Large intestine (tissue), 12 donors: ENCODE measurements at places on chromosomes 5 and 9. TPM values are rescaled to one million over a fixed set of nuclear protein-coding genes. Genes with fewer than 3 reads are reported as not detected.

Gene ADGRV1
- polyA plus RNA-seq = 3.0 TPM

DNA sequence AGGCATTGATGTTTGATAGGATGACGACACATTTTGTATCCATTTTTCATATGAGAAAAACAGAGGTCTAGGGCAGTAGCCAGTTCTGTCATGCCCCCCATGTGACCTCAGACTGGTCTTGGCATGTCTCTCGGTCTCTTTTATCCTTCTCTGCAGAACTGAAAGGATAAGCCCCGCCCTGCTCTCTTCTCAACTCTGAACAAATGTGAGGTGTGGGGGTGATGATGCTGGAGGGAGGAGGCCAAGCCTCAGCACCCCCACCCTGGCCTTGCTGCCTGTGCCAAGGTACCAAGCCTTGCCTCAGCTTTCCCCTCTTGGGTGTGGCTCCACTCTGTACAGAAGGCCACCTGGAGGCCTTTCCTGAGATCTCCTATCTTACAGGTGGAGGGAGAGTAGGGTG lies 19.5 kb upstream of the CRB2 start:
- H3K27ac ChIP-seq = peak overlapping the region; percentile 78
- H3K4me1 ChIP-seq = peaks cover 21% of the 10 kb centered on the region
- no peak overlapping the region for H3K4me3 ChIP-seq
- DNase-seq = no peak

Gene GDNF
- polyA plus RNA-seq = 4.2 TPM

Gene CDO1
- 5.7 TPM for polyA plus RNA-seq

DNA sequence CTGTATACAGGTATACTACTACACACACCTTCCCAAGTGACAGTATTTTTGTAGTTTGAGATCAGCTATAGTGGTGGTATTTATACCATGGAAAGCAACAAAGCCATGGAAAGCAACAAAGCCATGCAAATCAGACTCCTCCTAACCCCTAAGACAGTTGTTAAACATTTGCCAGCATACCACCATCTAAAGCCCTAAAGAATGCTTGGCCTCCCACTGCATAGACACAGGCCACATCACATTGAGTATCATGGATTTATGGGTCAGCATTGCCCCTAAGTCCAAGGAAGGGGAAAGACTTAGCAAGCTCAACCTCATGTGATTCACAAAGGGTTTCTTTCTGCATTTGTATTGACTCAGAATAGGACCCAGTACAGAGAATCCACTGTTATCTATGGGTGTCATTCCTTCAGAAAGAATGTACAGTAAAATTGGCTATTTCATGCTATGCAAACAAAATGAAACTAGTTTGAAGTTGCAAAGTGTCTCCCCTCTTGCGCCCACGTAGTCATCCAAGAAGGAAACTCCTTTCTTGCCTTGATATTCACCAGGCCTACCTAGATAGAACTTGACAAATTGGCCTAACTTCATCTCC lies 70.4 kb upstream of the IQGAP2 start:
- no peaks in the 10 kb centered on the region for H3K36me3 ChIP-seq
- H3K27ac ChIP-seq = no peak overlapping the region

- H3K27ac ChIP-seq = no peak overlapping the region
- no peaks in the 10 kb centered on the region for H3K36me3 ChIP-seq
- no peak for DNase-seq
- H3K4me1 ChIP-seq = peaks cover 3% of the 10 kb centered on the region
- peaks cover 17% of the 10 kb centered on the region for H3K27me3 ChIP-seq
- no peak overlapping the region for H3K4me3 ChIP-seq
Measured at GRCh38 chr9:126724226-126724625, 80.6 kb upstream of the ZBTB43 start.
